ENCODE measurements at places on chromosomes 3 and 15.

GRCh38 chr15:91116113-91117067 lies 16.3 kb downstream of the SV2B start:
- no peak for DNase-seq

- no peak for DNase-seq
These were observed 194.8 kb upstream of the PFN2 start for GRCh38 chr3:150165396-150166094.

DNA sequence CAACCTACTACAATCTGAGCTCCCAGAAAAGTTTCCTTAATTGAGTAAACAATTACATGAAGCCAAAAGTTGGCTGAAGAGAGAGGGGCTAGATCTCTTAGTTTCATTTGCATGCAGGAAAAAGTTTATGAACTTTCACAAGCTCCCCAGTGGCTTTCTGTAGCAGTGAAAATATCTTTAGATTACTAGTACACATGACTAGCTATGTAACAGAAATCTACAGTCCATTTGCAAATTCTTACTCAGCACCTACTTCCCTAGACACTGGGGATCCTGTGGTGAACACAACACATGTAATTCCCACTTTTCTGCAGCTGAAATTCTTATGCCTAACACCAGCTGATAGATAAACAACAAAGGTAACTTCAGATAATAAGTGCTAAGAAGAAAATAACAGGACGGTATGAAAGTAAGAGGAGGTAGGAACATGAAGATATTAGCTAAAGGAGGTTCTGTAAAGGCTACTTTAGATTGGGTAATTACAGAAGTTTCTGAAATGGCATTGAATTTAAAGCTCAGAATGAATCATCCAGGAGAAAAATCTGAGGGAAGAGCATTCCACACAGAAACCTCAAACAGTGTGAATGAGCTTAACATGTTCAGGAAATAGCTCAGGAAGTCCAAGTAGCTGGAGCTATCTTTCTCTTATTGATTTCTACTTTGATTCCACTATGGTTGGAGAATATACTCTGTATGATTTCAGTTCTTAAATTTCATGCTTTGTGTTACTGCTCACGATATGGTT lies 204.8 kb downstream of the MAGI1 start:
- no peak for DNase-seq

DNA sequence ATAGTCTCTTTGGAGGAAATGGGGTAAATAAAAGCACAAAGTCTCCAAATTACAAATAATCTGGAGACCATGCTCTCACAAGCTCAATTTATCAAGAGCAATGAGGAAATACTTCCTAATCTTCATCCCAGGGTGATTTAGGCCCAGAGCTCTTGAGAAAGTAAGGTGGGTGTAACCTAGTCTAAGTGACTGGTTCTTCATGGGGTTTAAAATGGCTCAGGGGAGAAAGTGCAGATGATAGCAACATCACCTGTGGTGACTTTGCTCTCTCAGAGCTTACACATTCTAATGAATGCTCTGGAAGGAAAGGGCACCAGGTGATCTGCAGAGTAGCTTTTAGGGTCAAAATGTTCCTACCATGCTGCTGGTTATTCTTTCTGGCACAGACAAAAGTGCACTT lies 118.4 kb upstream of the TP63 start:
- no peak for DNase-seq

DNA sequence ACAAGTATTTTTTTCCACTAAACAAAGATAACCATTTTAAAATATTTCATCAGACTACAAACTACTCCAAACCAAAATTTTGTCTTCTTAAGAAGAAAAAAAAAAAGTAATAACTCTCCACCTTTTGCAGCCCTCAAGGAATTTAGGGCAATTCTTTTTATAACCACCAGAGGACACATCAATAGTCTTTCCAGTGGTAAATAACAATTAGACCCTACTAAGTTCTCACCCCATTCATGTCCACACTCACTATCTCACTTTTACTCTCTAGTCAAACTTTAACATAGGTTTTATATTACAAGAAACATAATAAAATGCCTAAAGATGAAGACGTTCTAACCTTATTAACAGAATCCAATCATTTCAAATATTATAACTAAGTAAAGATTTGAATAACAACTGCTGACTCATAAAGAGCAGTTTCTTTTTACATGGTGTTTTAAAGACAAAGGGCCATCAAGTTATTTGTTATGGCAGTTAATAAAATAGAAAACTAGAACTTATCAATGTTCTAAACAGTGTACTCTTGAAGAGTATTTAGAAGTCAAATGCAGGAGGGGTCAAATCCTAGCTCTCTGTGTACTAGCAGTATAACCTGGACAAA lies 33.0 kb downstream of the CCDC39 start:
- DNase-seq, result no peak

Measured in activated T-cell treated with anti-CD3 and anti-CD28 coated beads for 24 hours (primary cell).